ENCODE measurements at places on chromosomes 5 and 9.

DNA sequence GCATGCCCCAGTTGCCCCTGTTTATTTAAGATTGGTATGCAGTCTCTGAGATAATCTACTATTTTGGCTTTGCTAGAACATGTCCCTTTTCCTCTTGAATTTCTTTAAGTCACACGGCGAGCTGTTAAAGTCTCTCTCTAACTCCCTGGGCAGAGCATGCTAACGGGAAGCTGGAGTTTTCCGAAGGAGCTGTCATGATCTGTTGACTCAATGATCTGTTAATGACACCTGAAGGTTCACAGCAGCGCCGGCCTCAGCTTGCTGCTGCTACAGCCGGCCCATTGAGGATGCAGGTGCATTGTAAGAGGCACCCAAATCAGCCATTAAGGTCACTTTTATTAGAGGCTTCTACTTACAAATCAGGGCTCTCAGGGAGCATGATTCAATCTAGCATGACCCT, 1203.4 kb downstream of the MAT2B start:
- no peak for DNase-seq

DNA sequence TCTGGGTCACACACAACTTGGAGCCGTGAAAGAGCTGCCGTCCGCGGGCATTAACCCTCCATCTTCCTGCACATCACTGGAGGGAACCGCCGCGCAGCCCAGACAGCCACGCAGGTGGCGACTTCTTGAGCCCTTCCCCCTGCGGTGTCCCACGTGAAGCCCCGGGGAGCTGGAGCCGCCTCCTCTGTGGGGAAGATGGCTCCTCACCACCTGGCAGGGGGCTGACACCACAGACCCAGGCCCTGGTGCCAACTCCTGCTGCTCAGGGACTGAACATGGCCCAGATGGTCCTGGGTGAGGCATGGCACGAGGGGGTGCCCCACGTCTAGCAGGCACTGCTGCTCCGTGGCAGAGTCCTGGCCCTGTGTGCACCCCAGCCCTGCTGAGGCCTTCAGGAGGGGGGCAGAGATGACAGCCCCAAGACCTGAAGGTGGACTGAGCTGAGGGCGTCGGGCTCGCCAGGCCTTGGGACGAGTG, 38.9 kb downstream of the NDUFS6 start:
- DNase-seq, result no peak

GRCh38 chr5:167104351-167104750, 1187.1 kb upstream of the WWC1 start:
- no peak for DNase-seq

- DNase-seq, result no peak
Observed at GRCh38 chr5:30099634-30100033, 1093.9 kb upstream of the CDH6 start.

DNA sequence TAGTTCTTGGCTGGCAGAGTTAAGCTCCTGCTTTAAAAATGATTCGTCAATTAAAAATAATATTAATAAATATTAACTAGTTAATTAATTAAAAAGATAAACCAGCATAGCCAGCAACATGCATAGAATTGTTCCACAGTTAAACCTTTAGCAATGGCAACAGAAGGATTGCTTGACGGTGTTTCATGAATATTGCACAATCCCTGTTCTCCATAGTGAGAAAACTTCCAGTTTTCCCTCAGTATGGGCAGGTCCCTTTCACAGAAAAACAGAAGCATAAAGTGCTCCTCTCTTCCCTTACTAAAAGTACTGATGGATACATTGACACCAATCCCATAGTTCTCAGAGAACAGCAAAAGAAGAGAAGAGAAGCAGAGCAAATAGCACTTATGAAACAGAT, 71.4 kb upstream of the CAST start:
- no peak for DNase-seq

DNA sequence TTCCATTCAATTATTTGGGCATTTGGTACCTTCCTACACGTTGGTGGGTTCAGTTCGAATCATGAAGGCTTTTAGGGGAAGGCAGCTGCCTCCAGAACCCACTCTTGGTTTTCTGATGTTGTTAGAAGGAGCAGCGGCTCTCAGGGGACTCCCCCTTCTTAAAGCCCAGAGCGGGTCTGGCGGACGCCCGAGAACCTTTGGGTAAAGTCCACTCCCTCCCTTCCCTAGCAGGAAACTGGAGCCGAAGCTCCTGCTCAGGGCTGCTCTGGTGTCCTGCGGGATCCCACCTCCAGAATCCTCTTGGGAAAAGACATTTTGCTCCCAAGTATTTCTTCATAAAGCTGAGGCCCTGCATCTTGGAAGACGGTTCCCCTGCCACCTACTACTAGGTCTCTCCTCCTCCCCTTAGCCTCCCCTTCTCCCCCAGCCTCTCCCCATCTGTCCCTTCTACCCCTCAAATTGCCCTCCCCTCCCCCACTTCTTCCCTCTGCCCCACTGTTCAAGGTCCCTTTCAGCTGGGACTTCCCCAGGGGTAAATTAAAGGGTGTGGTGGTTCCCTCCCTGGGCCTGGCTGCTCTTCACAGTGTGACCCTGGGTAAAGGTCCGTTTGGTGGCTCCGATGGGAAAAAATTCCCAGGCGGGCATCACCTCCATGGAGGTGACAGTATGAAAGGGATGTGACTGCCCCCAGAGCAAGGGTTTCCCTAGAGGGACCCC, 9.3 kb downstream of the IRX4 start:
- DNase-seq, result no peak

All from stimulated activated CD4-positive, alpha-beta T cell treated with anti-CD3 and anti-CD28 coated beads, Interleukin-2, amount 100 ng/mL, for 24 hours (primary cell).